Stimulated activated CD4-positive, alpha-beta T cell treated with anti-CD3 and anti-CD28 coated beads, Interleukin-12 subunit alpha, Interleukin-12 subunit beta, amount 100 ng/mL, for 24 hours (primary cell): ENCODE measurements at places on chromosomes 13 and 19.

DNA sequence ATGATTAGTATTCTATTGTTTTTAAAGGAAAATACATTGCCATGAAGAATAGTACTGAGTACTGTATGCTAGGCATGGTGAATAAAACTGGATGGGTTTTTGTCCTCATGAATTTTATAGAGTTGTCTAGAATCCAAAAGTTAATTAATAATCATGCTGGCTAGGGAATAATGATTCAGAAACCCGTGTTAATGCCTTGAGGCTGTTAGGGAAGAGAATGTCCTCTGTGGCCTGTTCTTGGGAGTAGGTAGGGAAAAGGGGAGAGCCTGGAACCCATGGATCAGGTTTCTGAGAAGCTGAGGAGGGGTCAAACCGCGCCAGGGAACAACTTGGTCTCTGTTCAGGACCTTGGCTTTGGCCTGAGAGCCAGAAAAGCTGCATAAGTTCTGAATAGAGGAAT is 1376.3 kb upstream of the SLC10A2 start:
- no peak for DNase-seq

- no peak for DNase-seq
Observed at GRCh38 chr13:82344867-82345266, 1537.4 kb downstream of the SLITRK1 start.

DNA sequence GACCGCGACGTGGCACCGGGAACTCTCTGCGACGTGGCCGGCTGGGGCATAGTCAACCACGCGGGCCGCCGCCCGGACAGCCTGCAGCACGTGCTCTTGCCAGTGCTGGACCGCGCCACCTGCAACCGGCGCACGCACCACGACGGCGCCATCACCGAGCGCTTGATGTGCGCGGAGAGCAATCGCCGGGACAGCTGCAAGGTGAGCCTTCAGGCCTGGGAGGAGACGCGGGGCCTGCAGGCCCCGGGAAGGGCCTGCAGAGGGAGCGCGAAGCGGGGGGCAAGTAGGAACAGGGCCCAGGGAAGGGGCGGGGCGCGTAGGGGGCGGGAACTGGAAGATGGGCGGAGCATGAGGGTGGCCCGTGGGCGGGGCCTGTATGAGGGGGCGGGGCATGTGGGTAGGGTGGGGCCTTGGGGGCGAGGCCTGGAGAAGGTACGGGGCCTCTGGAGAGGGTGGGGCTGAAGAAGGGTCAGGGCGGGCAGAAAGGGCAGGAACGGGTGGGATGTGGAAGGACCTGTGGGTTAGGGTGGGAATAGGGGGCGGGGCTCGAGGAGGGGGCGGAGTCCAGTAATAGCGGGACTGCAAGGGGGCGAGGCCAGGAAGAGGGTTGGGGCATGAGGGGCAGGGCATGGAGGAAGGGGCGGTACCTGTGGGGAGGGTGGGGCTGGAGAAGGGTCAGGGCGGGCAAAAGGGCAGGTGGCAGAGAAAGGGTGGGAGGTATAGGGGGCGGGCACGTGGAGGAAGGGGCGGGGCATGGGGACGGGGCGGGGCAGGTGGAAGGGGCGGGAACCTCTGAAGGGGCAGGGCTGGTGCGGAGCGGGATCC is 2.5 kb downstream of the CFD start:
- DNase-seq, result peak; percentile 33

DNA sequence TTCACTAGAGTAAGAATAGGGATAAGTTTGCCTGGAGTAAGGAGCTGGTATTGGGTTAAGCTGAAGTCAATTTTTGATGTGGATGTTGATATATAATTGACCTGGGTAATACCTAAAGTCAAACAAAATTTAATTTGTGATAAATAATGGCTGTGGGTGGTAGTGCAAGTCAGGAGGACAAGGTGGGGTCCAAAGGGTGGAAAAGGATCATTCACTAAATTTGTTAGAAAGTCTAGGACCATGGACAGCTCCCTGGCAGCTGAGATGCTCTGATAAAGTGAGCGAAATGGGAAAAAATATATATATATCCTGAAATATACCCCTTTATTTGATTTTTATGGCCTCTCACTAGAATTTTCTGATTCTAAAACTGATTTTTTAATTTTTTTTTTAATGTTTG is 463.5 kb downstream of the GPC6 start:
- DNase-seq, result no peak

DNA sequence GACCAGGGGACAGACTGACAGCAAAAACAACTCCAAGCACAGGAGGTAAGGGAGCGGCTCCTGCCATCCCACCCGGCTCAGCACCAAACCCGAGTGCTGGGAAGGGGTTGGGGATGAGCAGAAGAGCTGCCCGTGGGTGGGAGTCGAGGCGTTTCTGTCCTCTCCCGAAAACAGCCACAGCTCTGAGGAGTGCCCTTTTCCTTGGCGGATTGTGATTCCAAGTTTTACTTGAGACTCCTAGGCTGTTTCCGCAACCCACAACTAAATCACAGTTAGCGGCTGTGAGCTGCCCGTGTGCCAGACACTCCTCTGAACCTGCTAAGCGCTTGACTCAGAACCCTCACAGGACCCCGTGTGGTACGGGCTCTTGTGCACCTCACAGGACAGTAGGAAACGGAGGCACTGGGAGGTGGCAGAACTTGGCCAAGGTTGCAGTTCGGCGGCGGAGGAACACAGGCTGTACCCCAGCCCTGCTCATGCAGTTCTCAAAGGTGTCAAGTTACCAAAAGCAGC is 21.4 kb downstream of the CFAP97D2 start:
- no peak for DNase-seq

- no peak for DNase-seq
Observed at GRCh38 chr13:36067746-36068381, 63.3 kb downstream of the DCLK1 start.

GRCh38 chr19:45508861-45509691 is 1.8 kb downstream of the VASP start:
- DNase-seq, result no peak

DNA sequence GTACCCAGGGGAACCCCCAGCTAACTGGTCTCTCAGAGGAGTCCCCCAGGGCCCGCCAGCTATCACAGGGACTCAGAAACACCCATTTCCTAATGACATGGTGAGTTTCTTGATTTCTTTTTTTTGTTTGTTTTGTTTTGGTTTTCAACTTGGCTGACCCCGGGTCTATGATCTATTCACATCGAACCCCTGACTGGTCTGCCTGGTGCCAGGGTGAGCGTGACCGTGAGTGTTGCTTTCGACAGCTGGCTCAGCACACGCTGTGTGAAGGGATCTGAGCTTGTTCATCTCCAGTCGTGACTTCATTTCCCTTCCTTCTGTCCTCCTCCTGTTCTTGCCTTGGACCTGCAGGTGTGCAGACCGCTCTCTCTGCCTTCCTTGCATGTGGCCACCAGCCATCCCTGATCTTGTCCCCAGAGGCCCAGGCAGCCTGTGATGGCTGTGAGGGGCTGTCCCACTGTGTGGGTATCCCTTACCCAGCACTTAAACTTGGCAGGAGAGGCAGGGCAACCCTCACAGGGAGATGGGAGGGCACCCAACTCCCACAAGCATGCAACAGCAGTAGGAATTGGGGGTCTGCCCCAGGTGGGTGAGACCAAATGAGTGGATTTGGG is 26.2 kb downstream of the TMEM161A start:
- DNase-seq, result no peak
